ENCODE measurements at places on chromosomes 12 and 14.

DNA sequence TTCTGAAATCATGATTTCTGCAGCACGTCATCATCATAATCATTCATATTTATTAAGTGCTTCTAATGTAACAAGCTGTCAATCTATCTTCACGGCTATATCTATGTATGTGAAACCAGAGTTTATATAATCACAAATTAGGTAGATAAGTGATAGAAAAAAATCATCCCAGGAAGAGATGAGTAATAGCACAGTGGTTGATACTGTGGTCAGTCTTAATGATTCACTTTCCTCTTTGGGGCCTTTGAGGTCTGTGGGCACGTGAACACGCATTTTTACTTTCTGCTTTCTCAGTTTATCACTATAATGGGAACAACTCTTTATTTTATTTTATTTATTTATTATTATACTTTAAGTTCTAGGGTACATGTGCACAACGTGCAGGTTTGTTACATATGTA lies 265.9 kb upstream of the NOVA1 start:
- DNase-seq = no peak

DNA sequence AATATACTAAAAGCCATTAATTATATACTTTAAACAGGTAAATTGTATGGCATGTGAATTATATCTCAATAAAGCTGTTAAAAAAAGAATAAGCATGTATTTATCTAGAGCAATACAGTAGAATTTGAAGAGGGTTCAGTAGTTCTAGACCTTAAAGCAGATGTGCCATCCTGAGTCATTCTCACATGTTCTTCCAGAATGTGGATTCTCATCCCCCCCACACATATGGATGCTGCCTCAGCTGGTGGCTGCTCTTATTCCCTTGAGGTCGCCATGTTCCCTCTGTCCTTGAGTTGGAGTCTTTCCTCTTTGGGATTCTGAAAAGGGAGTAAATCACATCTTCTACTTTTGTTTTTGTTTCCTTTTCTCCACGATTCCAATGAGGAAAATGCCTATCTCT lies 321.3 kb downstream of the AEBP2 start:
- no peak for DNase-seq

- DNase-seq = no peak
Measured at GRCh38 chr14:90585106-90585505, 188.3 kb downstream of the CALM1 start.

GRCh38 chr12:779745-780734 lies 27.7 kb downstream of the WNK1 start:
- no peak for DNase-seq

DNA sequence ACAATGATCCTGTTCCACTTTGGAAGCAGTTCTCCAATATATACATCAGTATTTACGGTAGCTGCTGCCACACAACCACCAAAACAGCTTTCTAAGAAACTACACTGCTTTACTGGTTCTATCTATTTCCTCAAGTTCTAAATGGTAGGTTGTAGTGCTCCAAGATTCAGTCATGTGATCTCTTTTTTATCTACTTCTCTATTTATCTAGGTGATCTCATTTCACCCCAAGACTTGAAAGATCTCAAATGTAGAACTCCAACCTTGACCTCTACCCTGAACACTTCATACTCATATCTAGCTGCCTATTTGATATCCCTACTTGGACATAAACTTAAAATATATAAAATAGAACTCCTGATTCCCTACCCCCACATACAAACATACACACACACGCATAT lies 133.9 kb upstream of the RAP1B start:
- no peak for DNase-seq

DNA sequence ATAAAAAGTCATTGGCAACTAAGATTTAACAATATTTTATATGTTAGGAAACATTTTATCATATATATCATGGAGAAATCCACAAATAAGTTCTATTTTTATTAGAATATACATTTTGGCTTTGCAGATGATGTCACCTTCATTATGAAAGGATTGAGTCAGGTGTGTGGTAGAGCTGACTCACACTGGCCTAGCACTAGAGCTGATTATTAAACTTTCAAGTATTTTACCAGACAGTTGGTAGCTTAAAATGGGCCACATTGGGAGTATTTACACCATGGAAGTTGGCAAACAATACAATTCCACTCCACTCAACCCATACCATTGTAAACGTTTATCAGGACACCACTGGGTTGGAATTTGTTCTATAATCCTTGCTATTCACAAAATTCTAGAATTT lies 1036.6 kb downstream of the TRHDE start:
- no peak for DNase-seq

GRCh38 chr14:68795597-68796417 lies 2.9 kb upstream of the ZFP36L1 start:
- DNase-seq = peak; percentile 83

- no peak for DNase-seq
Measured at GRCh38 chr12:65408441-65408840, 130.0 kb downstream of the MSRB3 start.

DNA sequence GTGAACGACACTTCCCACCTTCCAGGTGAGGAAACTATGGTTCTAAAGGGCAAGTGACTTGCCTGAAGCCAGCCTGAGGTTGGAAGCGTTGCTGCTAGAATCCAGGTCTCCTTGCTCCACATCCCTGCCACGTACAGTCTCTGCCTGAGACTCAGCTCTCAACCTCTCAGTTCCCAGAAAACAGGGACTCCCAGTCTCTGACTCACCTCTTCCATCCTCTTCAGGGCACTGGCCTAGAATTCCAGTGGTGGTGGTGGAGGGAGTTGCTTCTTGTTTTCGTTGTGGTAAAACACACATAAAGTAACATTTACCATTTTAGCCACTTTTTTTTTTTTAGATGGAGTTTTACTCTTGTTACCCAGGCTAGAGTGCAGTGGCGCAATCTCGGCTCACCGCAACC lies 7.3 kb downstream of the GPR68 start:
- no peak for DNase-seq

DNA sequence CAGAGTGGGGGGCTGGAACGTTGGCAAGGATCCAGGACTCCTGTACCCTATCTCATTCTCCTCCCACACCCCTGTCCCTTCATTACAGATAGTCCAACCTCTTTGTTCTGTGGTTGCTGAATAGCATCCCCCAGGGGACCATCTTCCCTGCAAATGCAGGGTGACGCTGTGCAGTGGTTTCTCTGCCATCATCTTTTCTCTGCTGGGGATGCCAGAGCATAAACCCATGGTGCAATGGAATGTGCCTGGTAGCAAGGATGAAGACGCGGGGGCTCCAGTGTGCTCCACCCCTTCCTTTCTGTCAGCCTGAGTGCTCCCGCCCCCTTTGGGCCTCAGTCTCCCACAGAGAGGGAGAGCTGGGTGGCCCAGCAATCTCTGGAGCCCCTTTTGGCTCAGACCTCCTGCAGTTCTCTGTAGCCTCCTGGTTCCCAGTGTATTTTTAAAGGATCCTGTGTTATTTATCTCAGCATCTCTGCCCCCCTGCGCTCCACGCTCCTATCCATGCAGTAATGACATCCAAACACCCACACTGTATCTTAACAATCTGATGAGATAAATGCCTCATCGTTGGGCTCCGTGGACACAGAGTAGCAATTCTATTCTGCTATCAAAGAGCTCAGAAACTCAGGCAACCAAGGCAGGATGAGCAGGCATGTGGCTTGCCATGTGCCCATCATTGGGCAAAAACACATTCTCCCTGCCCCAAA lies 212.8 kb downstream of the CACNA1C start:
- DNase-seq = no peak

DNA sequence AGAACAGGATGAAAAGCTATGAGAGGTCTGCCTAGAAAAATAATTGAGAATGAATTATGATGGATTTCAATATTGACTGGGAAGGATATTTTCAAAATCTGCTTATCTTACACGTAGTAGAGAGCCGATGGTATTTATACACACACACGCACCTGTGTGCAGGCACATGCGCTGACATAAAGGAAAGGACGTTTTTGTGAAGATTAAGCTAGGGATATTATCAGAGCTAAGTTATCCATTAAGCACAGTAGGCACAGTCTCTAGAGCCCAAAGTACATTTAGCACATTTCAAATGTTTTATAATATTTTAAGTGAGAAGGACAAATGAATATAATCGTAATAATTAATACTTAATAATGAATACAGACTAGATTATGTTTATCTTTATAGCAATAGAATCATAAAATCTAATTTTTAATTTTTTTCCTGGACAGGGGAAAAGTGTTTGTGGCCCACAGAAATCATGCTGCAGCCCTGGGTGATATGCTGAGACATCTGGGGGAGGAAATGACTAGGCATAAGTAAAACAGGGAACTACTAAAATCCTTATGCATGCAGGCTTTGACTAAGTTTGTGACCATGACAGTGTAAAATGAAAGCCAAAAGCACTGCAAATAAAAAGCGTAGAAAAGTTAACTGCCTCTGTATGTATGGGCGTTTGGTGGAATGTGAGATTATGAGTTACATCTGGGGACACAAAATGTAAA lies 146.1 kb downstream of the KITLG start:
- DNase-seq = peak; percentile 13

DNA sequence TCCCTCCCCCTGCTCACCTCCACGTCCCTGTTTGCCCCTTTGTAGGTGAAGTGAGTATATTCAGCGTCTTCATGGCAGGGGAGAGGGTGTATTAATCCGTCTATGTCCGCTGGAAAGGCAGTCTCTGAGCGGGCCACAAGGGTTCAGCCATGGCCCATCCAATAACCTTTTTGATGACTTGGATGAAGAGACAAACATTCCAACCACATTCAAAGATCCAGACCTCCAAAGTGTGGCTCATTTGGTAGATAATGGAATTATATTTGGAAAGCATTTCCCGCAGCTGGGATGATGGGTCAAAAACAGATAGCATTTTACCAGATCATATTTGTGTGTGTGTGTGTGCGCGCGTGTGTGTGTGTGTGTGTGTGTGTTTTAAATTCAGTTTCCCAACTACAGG lies 345.9 kb downstream of the DPF3 start:
- DNase-seq = no peak

- no peak for DNase-seq
Measured at GRCh38 chr14:72560331-72560730, 333.6 kb downstream of the DPF3 start.

GRCh38 chr14:23481362-23481970 lies 12.0 kb downstream of the NGDN start:
- no peak for DNase-seq

DNA sequence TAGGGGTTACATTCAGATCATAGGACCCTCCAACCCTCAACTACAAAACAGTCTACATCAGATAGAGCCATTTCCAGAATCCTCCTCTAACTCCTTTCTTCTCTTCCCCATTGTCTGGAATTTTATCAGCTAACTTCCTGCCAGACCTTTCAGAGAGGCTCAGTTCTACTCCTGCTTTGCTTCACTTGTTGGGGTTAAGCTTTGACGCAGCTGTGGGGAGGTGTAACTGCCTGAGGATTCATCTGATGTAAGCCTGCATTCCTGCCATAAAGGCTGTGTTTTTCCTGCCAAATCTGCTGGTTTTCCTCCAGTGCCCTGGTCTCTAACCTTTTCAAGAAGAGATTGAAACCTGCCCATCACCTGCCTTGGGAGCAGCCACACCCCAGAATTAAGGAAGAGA lies 16.9 kb downstream of the DHRS2 start:
- DNase-seq = no peak

GRCh38 chr12:130335517-130336392 lies 1.9 kb upstream of the PIWIL1 start:
- DNase-seq = peak; percentile 5

GRCh38 chr12:129959889-129960288 lies 56.1 kb upstream of the TMEM132D start:
- no peak for DNase-seq

DNA sequence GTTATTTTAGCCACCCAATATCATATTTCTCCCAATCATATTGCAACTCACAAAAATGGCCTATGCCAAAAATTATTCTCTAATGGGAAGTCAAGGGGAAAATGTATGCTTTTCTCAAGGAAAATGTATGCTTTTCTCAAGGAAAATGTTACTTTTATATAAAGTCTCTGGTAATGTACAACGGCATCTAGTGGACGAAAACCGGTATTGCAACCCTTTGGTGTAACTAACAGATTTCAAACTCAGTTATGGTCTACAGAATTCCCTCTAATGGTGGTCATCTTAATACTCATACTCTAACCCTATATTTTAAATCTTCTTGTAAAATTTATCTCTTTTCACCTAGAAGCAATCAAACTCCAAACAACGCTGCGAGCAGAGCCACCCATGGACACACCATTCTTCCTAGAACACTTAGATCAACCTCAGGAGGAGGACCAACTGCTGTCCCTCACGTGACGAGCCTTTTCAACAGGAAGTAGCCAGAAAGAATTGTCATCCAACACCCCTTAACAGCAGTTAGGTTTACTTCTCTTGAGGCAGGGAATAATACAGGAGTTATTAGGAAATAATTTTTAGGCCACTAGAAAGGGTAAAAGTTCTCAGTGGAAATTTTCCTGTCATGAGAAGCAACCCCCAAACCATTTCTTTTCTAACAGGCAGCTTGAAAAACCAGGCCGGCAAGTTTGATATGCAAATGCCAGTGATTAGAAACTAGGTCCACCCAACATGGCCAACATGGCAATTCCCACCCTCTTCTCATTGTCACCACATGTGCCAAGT lies 20.1 kb downstream of the APOBEC1 start:
- DNase-seq = no peak

GRCh38 chr14:106287506-106287905 lies 761.1 kb downstream of the TMEM121 start:
- DNase-seq = no peak

GRCh38 chr14:74244115-74244514 lies 4.9 kb downstream of the VSX2 start:
- no peak for DNase-seq

DNA sequence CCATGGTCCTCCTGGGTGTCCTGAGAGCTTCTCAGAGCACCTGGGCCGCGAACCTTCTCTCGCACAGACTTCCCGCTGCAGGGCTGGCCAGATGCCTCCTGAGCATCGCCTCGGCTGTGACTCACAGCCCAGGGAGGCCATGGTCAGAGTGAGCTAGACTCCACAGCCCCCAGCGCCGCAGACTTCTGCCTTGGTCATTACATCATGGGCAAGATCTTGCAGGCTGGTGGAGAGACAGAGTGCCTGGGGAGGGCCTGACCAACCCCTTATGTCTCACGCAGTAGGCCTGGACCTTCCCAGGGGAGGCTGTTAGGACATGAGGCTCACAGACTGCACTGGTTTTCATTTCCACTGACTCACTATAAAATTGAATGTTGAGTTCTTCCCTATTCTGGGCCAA lies 41.8 kb downstream of the SMOC1 start:
- DNase-seq = no peak

- DNase-seq = no peak
Measured at GRCh38 chr12:87953256-87953860, 75.8 kb downstream of the C12orf50 start.

DNA sequence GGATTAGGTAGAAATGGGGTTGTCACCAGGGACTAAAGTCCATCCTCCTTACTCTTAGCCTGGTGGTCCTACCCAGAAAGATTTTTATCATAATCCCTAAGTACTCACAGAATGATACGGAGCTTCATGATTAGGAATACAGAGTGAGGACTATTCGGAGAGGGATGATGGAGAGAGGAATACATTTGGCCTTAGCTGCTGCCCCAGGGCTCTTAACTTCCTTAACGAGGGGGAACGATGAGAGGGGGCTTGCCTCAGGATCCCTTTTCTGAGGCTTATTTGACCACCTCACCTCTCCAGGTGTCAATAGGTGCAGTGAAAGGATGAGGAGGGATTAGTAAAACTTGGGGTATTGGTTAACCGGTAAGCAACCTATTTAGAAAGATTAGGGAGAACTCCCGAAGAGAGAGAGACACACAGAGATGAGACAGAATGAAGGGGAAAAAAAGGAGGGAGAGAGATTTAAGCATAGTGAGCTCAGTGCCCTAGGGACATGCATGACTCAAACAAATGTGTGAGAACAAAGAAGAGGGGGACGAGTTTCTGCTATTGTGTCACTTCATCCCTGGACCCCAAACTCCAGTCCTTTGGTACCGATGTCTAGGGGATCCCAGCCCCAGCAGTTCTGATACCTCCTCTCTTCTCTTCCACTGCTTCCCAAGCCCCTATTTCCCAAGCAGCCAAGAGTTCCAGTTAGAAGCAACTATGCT lies 1.1 kb downstream of the NFE2 start:
- DNase-seq = no peak
